Activated naive CD8-positive, alpha-beta T cell treated with anti-CD3 and anti-CD28 coated beads, Interleukin-2, amount 50 U/mL, for 24 hours (primary cell): ENCODE measurements at places on chromosomes 5 and 9.

DNA sequence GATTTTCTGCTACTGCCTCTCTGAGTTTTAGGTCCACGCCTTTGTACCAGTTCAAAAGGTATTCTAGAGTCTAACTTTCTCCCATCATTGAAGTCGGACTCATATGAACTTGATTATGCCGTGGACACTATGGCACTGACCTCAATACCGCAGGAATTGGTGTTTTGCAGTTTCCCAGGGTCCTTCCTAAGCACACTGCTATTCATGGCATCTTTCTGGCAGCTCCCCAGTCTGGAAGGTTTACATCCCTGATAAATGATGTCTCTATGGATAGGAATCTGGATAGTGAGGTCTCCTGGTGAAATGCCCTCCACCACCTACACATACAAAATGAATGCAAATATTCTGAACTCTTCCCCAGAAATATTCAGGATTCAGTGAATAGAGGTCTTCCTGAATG is 422.2 kb downstream of the CTNND2 start:
- H3K27me3 ChIP-seq: peaks cover 6% of the 10 kb centered on the region
- H3K27ac ChIP-seq: no peak overlapping the region
- no peak for DNase-seq

DNA sequence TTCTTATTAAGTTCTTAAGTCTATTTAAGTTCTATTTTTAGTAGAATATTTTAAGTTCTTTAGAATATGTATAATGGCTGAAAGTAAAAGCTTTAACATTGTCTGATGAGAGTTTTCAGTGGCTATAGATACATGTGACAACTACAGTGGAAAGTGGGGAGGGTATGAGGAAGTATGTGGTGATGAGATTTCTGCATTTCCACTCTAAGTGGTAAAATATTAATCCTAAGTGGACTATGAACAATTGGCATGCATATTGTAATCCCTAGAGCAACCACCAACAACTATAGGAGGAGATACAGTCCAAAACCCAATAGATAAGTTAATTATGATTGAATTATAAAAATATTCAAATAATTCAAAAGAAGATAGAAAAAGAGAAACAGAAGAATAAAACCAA is 183.6 kb downstream of the GADD45G start:
- H3K27me3 ChIP-seq: peaks cover 7% of the 10 kb centered on the region
- no peak overlapping the region for H3K27ac ChIP-seq
- H3K4me3 ChIP-seq: no peak overlapping the region
- H3K4me1 ChIP-seq: no peaks in the 10 kb centered on the region
- no peaks in the 10 kb centered on the region for H3K36me3 ChIP-seq

DNA sequence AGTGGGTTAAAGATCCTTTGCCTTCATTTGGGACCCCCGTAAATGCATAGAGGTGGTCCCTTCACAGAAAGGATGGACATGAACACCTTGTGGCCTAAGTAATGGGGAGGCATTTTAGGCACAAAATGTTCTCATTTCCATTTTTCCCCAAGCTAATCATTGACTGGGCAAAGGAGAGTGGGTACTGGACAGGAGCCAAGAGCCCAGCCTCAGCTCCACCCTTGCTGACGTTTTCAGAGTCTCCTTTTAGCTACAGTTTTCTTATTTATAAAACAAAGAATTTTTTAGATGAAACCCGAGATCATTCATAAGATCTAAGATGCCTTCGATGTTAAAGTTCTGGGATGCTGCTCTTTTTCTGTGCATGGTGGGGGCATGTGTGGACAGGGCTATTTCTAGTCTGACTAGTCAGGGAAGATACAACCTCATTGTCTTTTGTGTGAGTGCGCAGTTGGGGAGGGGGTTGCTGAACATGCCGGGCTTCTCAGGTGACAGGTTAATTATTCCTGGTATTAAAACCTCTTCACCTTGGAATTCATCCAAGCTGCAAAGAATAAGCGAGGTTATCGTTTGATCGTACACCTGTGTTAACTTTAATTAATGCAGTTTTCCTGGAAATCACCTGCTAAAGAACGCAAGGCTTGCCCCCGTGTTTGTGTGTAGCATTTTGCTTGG is 48.4 kb downstream of the ADAMTS16 start:
- no peaks in the 10 kb centered on the region for H3K36me3 ChIP-seq
- no peaks in the 10 kb centered on the region for H3K4me1 ChIP-seq
- no peak overlapping the region for H3K27ac ChIP-seq
- no peak for DNase-seq
- H3K27me3 ChIP-seq: no peaks in the 10 kb centered on the region

- DNase-seq: no peak
- peaks cover 58% of the 10 kb centered on the region for H3K27me3 ChIP-seq
- no peak overlapping the region for H3K27ac ChIP-seq
- H3K4me1 ChIP-seq: peaks cover 10% of the 10 kb centered on the region
- H3K36me3 ChIP-seq: no peaks in the 10 kb centered on the region
These were observed 36.9 kb upstream of the TTC1 start for GRCh38 chr5:159971931-159972461.

- H3K4me3 ChIP-seq: no peak overlapping the region
- no peak for DNase-seq
- H3K27ac ChIP-seq: no peak overlapping the region
- peaks cover 26% of the 10 kb centered on the region for H3K27me3 ChIP-seq
- H3K36me3 ChIP-seq: peaks cover 4% of the 10 kb centered on the region
These were observed 19.4 kb upstream of the FBP2 start for GRCh38 chr9:94613003-94613402.

GRCh38 chr9:98410185-98410697 is 154.8 kb upstream of the TBC1D2 start:
- H3K4me1 ChIP-seq: no peaks in the 10 kb centered on the region
- H3K4me3 ChIP-seq: no peak overlapping the region
- H3K36me3 ChIP-seq: no peaks in the 10 kb centered on the region

GRCh38 chr9:130448035-130448624 is 3.4 kb downstream of the ASS1 start:
- H3K27me3 ChIP-seq: peaks cover 39% of the 10 kb centered on the region
- H3K36me3 ChIP-seq: no peaks in the 10 kb centered on the region
- DNase-seq: peak; percentile 20
- H3K27ac ChIP-seq: peak overlapping the region; percentile 37

- H3K27ac ChIP-seq: no peak overlapping the region
- DNase-seq: no peak
- no peaks in the 10 kb centered on the region for H3K27me3 ChIP-seq
These were observed 91.6 kb downstream of the ROR2 start for GRCh38 chr9:91858213-91859030.

DNA sequence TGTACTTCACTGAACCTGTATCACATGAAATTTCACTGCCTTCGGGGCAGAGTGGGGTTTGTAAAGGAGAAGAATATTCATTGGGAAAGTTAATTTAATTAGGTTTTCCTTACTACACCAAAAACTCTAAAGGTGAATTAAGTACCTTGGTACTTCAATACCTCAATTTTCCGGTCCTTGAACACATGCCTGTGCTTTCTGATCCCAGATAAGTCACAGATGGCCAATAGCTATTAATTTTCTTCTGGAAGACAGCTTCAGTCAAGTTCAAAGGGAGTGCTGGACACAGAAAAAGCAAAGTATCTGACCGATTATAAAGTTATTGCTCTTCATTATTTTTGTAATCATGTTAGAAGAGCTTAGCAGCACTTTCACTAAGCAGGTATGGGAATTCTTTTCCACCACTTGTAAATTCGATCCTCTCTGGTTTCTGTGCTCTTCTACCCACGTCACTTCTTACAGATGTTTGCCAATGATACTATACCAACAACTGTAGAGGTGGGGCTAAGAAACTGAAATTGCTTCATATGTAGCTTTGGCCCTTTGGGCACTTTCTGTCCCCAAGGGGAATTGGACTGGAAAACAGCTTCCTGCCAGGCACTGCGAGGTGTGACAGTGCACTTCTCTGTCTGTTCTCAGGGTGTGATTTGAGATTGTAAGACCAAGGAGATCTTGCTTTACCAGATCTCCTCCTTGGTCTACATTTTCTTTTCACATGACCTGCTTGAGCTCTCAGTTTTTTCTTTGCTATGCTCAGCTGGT is 164.0 kb downstream of the CCDC192 start:
- H3K27me3 ChIP-seq: no peaks in the 10 kb centered on the region
- no peak overlapping the region for H3K27ac ChIP-seq
- no peaks in the 10 kb centered on the region for H3K36me3 ChIP-seq
- H3K4me3 ChIP-seq: no peak overlapping the region

DNA sequence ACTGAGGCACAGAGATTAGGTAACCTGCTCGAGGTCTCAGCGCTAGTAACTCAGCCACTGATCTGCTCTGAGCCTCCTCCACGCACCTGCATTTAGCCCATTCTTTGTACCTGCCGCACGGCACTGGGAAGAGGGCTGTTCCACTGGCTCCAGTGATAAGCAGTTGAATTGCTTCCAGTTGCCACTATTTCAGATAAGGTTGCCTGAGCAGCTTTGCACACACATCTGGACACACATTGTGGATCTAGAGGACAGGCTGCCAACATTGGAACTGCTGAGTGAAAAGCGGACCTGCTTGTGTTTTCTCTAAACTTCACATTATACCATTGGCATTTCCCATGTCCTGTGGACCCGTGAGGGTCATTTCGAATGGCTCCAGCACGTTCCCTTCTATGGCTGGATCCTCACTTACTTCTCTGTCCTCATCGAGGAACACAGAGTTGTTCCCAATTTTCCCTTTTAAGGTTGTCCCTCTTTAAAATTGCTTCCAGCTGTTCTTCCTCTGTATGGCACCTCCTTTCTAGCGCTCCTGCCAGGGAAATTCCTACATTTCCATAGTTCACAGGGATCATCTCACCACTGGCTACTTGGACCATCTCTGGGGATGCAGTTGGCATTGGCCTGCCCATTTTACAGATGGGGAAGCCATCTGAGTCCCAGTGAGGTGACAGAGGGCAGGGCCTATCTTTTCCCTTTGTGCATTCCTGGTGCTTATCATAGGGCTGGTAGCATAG is 45.9 kb upstream of the RPL26L1 start:
- H3K4me1 ChIP-seq: peaks cover 11% of the 10 kb centered on the region
- H3K27ac ChIP-seq: no peak overlapping the region
- peaks cover 6% of the 10 kb centered on the region for H3K36me3 ChIP-seq
- H3K4me3 ChIP-seq: no peak overlapping the region
- no peaks in the 10 kb centered on the region for H3K27me3 ChIP-seq
- DNase-seq: no peak

GRCh38 chr9:1869843-1870242 is 145.3 kb upstream of the SMARCA2 start:
- H3K4me3 ChIP-seq: no peak overlapping the region
- DNase-seq: peak; percentile 26
- peaks cover 7% of the 10 kb centered on the region for H3K4me1 ChIP-seq
- H3K36me3 ChIP-seq: no peaks in the 10 kb centered on the region

DNA sequence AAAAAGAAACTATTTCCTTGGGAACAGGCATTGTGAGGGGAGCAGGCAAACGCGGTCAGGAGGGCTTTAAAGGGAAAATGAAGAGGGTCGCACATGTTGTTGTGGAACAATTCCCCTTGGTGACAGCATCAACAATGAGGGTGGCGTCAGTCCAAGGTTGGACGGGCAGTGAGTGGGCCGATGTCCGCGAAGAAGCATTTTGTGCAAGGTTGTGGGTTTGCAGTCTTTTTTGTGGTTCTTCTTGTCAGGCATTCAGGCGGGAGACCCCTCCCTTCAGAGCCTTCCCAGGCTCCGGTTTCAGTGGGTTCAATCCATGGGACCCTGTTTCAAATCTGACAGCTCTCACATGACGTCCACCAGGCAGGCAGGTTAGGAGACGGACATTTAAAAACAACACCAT is 11.1 kb upstream of the SLC6A19 start:
- no peak overlapping the region for H3K4me3 ChIP-seq
- H3K27ac ChIP-seq: no peak overlapping the region
- H3K27me3 ChIP-seq: peaks cover 8% of the 10 kb centered on the region
- H3K4me1 ChIP-seq: no peaks in the 10 kb centered on the region

- H3K27ac ChIP-seq: no peak overlapping the region
- DNase-seq: no peak
- H3K4me3 ChIP-seq: no peak overlapping the region
These were observed 5.1 kb downstream of the IQGAP2 start for GRCh38 chr5:76408104-76408654.

GRCh38 chr9:129373361-129373760 is 195.3 kb upstream of the IER5L start:
- no peak overlapping the region for H3K27ac ChIP-seq
- no peak overlapping the region for H3K4me3 ChIP-seq
- H3K36me3 ChIP-seq: no peaks in the 10 kb centered on the region
- no peaks in the 10 kb centered on the region for H3K27me3 ChIP-seq
- DNase-seq: no peak

- peaks cover 83% of the 10 kb centered on the region for H3K36me3 ChIP-seq
- H3K27ac ChIP-seq: no peak overlapping the region
- no peak overlapping the region for H3K4me3 ChIP-seq
- no peaks in the 10 kb centered on the region for H3K4me1 ChIP-seq
These were observed 29.8 kb downstream of the TARS1 start for GRCh38 chr5:33470544-33470943.

GRCh38 chr5:67792891-67793290 is 422.7 kb upstream of the PIK3R1 start:
- H3K4me1 ChIP-seq: no peaks in the 10 kb centered on the region
- DNase-seq: no peak
- no peak overlapping the region for H3K27ac ChIP-seq
- H3K27me3 ChIP-seq: no peaks in the 10 kb centered on the region

DNA sequence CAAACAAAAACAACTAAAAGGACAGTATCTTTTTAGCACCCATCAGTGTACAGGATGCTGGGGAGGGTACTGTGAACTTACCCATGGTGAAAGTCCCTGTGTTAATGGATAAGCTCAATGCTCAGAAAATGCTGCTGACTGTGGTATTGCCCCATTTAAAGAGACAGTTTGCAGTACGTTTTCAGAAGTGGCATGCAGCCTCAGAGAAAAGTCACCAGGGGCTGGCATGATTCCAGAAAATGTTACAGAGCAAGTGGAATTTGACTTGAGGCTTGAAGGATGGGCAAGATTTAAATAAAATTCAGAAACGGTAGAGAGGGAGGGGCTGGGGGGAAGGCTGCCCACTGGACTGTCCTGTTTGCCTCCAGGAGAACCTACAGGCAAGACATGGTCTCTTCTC is 7.2 kb downstream of the S1PR3 start:
- peaks cover 6% of the 10 kb centered on the region for H3K4me1 ChIP-seq
- H3K27me3 ChIP-seq: peaks cover 34% of the 10 kb centered on the region

- H3K36me3 ChIP-seq: no peaks in the 10 kb centered on the region
- H3K4me1 ChIP-seq: no peaks in the 10 kb centered on the region
- no peak overlapping the region for H3K27ac ChIP-seq
- H3K27me3 ChIP-seq: no peaks in the 10 kb centered on the region
- DNase-seq: no peak
- no peak overlapping the region for H3K4me3 ChIP-seq
These were observed 103.2 kb downstream of the KLHL3 start for GRCh38 chr5:137632716-137633115.

DNA sequence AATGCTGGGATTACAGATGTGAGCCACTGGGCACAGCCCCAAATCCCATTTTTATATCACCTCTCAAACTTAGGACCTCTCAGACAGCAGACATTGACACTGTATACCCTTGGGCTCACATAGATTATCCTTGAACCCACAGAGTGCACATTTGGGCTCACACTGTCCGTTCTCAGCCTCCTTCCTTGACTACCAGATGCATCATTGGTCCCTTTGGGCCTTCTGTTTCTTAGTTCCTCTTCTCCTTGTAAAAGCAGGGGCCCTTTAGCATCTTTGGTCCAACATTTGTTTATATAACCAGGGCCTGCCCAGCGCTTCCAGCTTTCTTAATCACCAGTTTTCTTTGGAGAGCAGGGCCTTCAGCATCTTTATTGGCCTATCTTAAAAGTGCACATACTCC is 126.2 kb downstream of the SEC61B start:
- peaks cover 3% of the 10 kb centered on the region for H3K27me3 ChIP-seq
- H3K27ac ChIP-seq: no peak overlapping the region
- H3K4me1 ChIP-seq: no peaks in the 10 kb centered on the region
- DNase-seq: no peak
